ENCODE measurements at places on chromosomes 5 and 9. TPM values are rescaled to one million over a fixed set of nuclear protein-coding genes. Genes with fewer than 3 reads are reported as not detected.

ACTL7A gene
- not detected for total RNA-seq

GHR gene
- total RNA-seq = 0.63 TPM

MARCOL gene
- total RNA-seq = not detected

CIZ1 gene
- 103 TPM for total RNA-seq

LRRC70 gene
- total RNA-seq = not detected

ZNF354C gene
- 6.9 TPM for total RNA-seq

CTXN3 gene
- not detected for total RNA-seq

DNAJB5 gene
- 25.5 TPM for total RNA-seq

EXOSC3 gene
- total RNA-seq = 27.6 TPM

TLR4 gene
- total RNA-seq = 5.9 TPM

DNA sequence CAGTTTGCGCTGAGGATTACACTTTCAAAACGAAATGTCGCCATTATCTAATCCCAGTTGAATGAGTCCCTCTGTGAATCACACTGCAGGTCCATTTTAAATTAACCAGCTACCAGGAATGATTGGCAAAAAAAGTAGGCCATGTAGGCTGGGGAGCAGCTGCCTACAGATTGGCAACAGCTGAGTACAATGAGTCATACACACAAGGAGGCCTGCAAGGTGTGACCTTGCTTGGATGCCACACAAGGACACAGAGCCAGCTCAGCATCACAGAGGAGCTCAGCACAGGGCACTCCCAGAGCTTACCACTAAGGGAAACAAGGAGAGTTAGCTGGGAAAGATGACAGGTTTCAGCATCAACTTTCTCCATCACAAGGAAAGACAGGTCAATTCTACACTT lies 12.9 kb downstream of the HAVCR1 start:
- DNase-seq = peak; percentile 98

DNA sequence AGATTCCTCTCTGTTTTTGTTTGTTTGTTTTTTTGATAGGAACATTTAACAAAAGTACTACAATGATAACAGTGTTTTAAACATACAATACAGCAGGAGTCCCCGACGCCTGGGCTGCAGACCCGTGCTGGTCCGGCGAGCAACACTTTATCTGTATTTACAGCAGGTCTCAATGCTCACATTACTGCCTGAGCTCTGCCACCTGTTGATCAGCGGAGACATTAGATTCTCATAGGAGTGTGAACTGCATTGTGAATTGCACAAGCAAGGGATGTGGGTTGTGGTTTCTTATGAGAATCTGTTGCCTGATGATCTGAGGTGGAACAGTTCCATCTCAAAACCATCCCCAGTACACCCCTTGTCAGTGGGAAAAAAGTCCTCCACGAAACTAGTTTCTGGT lies 1068.5 kb upstream of the CDH10 start:
- DNase-seq = no peak

- no peak for DNase-seq
Measured at GRCh38 chr5:12522116-12522515, 617.9 kb upstream of the CTNND2 start.

- DNase-seq = no peak
Measured at GRCh38 chr9:137085920-137086530, 760 bp upstream of the MAN1B1 start.

DNA sequence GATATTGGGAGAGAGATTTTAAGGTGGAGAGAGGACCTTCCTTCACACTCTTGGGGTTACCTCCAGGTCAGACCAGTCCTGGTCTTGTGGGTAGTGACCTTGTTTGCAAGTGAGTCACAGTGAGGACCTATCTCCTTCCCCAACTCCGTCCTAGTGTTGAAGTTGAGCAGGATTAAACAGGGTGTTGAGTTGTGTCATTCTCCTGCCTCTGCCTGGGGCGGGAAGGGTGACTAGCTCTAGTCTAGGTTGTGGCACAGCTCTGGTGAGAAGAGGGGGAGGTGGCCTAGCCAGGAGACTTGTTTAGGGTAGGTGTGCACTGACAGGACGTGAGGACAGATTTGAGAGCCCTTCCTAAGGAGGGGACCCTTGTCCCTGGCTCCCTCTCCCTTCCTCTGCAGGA lies 119.6 kb upstream of the PITX1 start:
- DNase-seq = no peak

DNA sequence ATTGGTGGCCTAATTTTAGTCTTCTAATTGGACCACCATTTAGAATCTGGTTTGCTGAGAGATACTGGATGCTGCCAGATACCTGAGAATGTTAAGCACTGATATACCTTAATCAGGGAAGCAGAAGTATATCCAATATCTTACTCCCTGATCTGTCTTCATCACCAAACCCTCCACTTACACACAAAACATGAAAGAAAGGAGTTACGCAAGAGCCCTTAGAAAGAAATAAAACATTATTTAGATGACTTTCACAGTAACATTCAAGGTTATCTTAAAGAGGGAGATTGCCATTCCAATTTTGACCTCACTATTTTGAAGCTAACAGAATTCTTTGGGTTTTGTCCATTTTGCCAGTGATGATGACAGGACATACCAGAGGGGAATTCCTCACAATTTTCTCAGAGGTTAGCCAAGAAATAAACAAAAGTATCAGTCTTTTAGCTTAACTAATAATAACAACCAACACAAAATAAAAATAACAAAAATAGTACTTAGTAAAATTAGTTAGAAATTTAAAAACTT lies 496.1 kb downstream of the NFIB start:
- no peak for DNase-seq

DNA sequence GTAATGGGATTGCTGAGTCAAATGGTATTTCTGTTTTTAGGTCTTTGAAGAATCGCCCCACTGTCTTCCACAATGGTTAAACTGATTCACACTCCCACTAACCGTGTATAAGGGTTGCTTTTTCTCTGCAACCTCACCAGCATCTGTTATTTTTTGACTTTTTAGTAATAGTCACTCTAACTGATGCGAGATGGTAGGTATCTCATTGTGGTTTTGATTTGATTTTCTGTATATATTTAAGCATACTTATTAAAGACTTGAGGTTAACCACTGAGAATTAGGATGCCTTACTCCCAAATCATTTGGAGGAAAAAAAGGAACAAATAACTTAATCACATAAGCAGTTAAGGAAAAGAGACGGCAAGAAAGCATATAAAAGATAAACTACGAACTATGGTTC lies 181.6 kb upstream of the FST start:
- DNase-seq = no peak

DNA sequence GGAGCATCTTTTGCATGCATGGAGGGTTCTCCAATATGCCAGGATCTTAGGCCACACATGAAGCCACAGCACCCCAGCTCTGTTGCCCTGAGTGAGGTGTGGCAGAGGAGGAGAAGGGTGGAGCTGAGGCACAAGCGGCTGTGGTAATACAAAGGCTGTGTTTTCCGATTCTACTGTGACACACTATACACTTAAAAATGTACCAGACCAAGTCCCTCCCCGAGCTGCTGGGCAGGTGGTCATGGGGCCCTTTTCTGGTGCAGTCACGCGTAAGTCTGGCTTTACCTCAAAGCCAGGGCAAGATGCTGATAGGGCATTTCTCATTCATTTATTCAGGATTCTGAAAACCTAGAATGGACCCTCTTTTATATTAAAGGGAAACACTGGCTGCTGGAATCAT lies 3.7 kb downstream of the ADGRV1 start:
- no peak for DNase-seq

DNA sequence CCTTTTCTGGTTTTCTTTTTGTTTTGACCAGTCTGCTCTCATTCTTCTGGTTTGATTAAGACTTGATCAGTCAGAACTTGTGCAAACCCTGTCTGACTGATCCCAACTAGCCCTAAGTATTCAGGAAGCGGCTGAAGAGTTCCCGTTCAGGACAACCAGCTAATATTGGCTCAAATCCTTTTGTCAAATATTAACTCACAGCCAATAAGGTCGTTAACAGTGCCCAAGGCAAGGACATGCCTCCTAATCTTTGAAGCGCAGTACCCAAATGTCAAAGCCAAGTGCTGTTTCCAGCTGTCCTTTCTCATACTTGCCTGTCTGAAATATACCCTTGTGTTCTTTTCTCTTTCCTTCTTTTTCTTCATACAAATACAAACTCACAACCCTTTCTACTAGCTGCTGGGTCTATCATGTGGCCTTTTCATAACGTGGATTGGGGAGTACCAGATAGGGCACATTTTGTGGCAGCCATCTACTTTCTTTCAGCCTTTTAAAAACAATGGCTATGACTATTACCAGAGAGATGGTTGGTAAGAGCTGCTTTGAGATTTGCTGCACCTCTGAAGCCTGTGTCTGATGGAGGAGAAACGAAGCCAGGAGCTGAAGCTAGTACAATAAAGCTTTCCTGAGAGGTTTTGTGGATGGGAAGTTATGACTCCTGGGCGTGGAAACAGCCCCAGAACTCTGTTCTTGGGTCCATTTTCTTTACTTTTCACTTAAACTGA lies 266.4 kb upstream of the ZNF608 start:
- peak; percentile 39 for DNase-seq

GRCh38 chr9:121888438-121888775 lies 204.7 kb downstream of the TTLL11 start:
- DNase-seq = no peak

- DNase-seq = peak; percentile 5
Measured at GRCh38 chr9:614431-614830, 227.1 kb upstream of the DMRT1 start.

DNA sequence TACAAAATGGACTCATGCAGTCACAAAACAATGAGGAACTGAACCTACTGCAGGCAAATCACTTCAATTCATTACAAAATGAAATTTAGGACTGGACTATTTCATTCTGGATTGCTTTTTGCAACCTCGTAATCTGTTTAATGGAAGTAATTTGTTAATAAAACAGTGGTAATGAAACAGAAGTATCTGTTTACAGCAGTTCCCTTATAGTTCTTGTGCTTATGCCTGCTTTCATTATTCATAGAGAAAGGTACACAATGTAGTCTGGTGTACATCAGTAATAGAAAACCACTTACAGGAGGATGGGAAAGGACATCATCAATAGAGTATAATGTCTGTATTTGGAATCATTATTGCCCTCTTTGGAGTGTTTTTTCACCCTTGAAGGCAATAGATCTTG lies 389.2 kb upstream of the NUDT12 start:
- DNase-seq = no peak

DNA sequence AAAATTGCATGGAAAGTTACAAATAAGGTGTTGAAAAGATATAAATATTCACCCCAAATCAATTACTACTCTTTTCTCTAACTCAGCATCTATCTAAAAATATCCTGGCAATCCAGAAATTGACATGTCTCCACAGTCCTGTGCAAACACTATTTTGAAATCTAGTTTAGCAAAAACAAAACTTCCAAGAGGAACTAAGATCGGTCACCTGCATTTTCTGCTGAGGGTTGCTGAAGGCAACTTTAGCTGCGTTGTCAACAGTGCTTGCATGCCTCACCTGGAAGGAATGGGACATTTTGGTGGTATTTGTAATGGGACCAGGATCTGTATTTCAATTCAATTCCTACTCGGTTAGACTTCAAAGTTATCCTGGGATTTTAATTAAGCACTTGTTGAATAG lies 398.3 kb downstream of the NTRK2 start:
- no peak for DNase-seq

DNA sequence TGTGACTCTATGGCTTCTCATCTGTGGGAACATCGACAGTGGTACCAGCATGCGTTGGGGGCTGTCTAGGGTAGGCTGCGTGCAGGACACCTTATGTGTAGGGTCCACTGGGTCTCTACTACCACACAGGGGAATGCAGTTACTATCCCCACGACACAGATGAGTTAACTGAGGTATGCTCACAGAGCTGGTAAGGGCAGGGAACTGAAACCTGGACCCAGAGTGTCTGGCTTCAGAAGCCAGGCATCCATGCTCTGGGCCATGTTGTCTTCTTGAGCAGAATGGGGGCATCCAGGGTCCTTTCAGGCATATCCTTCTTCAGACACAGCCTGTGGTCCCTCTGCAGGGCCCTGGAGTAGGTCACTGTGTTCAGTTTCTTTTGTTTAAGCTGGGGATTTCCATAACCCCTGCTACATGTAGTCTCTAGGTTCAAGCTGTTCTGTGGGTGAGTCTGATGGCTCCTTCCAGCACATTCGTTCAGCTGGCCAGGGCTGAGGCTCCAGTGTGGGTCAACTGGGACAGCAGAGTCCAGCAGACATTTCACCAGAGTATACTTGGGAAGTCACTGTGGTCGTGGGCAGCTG lies 148.8 kb downstream of the GADD45G start:
- DNase-seq = no peak

- no peak for DNase-seq
Measured at GRCh38 chr9:115069302-115069701, 48.7 kb downstream of the TNC start.

- no peak for DNase-seq
Measured at GRCh38 chr9:20582150-20582549, 40.1 kb downstream of the MLLT3 start.

- no peak for DNase-seq
Measured at GRCh38 chr9:3464033-3464638, 61.7 kb downstream of the RFX3 start.

Measured in kidney epithelial cell (primary cell).